ENCODE measurements at places on chromosomes 5 and 9.
A peak's percentile ranks its signal among the peaks of the same experiment; 100 is the strongest.

DNA sequence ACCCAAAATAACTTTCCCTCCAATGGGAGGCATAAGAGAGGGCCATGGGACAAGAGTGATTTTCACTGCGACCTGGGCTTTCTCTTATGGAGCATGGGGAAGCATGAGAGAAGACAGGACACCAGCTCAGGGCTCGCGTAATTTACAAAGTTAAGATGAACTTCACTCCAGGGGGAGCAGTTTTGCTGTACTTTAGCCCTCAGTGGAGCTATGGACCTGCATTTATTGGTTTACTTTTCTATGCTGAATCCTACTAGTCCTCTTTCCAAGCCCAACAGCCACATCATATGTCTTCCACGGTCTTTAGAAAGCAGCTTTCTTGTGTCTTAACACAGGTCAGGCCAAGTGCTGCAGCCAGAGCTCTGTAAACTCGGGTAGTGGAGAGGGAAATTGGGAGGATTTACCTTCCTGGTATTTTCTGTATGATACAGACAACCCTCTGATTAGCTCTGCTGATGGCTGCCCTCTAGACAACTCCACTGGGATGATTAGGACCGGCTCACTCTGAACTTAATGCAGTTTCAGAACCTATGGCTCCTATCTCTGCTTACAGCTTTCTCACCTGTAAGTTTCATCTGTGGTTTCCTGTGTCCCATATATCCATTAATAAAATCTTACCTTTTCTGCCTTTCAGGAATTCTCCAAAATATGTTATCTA is 581.0 kb upstream of the RORB start:
- no peak for DNase-seq

GRCh38 chr5:134005417-134006061 is 764 bp upstream of the VDAC1 start:
- DNase-seq = no peak

DNA sequence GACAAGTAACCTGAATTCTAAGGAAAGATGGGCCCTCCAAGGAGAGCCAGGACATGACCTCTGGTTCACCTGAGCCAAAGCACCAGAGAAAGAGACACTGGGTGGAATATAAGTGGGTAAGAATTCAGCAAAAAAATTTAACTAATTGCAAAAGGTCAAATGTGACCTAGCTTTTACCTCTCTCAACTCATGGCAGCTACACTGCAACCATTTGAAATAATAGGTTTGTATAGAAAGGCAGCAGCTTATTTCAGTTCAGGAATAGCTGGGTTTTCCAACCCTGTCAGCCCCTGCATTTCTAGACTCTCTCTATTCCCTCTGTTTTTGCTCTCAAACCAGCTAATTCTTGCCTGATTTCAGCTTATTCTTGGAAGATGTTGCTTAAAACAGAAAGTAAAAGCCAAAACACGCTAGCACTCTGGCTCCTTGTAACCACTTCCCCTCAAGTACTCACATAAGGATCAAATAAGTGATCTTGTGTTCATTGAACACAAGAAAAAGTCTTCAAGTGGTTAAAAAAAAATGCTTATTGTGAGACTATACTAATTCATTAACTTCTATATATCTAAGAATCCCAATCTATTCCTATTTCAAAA is 101.1 kb upstream of the NR4A3 start:
- no peak for DNase-seq

GRCh38 chr5:3347741-3348140 is 247.9 kb upstream of the IRX1 start:
- no peak for DNase-seq

DNA sequence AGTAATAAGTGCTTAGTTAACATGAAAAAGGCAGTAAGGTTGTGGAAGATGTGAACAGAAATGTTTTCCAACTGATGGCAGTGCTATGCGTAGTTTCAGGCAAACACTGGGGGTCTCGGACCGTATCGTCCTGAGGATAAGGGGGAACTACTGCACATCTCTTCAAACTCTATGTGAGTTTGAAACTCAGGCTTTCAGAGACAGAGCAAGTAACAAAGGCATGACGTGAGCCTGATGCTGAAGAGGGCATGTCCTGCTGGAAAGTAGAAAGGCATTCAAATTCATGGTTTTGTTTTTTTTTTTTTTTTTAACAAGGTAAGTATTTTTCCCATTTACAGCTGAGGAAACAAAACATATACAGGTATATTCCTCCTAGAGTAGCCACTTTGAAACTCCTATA is 59.9 kb downstream of the TRIM36 start:
- no peak for DNase-seq

DNA sequence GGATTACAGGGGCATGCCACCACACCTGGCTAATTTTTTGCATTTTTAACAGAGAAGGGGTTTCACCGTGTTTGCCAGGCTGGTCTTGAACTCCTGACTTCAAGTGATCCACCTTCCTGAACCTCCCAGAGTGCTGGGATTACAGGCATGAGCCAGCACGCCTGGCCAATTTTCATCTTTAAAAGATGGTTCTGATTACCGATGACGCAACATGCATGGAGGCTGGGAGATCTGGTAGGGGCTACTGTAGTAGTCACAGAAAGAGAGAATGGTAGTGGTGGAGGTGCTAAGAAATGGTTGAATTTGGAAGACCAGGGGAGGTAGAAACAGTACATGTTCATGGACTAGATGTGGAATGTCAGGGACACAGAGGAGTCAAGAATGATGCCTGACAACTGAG is 22.4 kb upstream of the RETREG1 start:
- no peak for DNase-seq

DNA sequence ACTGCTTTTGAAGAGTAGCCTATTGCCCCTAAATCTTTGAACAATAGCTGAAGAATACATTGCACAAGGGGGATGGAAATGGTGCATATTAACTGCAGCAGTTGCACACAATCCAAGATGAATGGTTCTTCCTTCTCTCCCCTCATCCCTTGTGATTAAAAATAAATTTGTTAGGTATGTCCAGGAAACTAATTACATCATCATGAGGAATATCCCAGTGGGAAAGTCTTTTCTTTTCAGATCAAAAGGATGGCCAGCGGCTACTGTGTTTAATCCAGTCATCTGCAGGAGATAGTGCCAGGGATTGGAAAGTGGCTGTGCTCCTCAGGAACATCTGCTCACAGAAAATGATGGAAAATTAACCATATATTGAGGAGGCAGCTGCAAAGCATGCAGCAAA is 508.4 kb upstream of the SEMA6A start:
- no peak for DNase-seq

GRCh38 chr5:131230406-131230805 is 33.4 kb upstream of the CDC42SE2 start:
- DNase-seq = no peak

DNA sequence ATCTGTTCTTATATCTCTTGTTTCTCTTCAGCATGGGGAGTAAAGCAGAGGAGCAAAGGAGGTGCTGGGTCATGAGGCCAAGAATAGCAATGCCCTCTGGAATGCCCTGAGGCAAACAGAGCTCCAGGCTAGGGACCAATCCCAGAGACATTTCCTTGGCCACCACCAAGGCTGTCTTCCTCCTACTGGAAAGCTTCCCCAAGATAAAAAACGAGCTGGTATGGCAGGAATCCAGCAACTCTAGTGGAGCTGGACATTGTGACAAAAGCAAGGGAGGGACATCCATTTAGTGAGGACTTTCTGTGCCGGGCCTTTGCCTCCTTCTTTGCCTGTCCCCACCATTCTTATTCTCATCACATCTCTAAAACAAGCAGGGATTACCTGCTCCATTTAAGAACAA is 161.6 kb downstream of the ASTN2 start:
- no peak for DNase-seq

GRCh38 chr5:80034559-80034958 is 589 bp upstream of the THBS4 start:
- no peak for DNase-seq

GRCh38 chr5:56169281-56169680 is 63.8 kb downstream of the ANKRD55 start:
- DNase-seq = no peak

DNA sequence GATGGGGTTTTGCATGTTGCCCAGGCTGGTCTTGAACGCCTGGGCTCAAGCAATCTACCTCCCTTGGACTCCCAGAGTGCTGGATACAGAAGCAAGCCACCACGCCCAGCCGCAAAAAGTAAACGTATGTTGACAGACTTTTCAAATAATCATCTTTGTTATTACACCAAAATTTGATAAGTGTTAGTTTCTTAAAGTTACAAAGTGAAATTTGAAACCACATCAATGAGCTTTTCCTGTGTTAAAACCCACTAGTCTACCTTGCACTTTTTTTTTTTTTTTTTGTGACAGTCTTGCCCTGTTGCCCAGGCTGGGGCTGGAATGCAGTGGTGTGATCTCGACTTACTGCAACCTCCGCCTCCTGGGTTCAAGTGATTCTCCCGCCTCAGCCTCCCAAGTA is 29.9 kb downstream of the SPACA9 start:
- no peak for DNase-seq

- no peak for DNase-seq
Measured at GRCh38 chr9:98214811-98215210, 22.4 kb upstream of the CORO2A start.

GRCh38 chr5:108024986-108025385 is 354.2 kb upstream of the EFNA5 start:
- no peak for DNase-seq

- no peak for DNase-seq
Measured at GRCh38 chr5:97420646-97421045, 237.6 kb upstream of the RIOK2 start.

DNA sequence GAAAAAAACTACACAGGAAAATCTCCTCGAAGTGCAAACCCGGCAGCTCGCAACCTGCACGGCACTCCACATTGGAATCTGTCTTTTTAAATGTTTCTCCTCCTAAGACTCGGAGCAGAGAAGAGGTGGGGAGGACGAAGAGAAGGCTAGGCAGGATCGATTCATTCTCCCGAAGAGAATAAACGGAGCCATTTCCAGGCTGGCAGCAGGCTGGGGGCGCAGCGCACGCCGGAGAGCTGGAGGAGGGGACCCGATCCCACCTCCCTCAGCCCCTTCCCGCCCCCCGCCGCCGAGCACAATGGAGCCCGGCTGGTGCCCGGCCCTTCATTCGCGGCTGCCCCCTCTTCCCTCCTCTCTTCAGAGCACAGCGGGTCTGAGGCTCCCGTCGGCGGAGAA is 628 bp downstream of the HOMER1 start:
- DNase-seq = no peak

DNA sequence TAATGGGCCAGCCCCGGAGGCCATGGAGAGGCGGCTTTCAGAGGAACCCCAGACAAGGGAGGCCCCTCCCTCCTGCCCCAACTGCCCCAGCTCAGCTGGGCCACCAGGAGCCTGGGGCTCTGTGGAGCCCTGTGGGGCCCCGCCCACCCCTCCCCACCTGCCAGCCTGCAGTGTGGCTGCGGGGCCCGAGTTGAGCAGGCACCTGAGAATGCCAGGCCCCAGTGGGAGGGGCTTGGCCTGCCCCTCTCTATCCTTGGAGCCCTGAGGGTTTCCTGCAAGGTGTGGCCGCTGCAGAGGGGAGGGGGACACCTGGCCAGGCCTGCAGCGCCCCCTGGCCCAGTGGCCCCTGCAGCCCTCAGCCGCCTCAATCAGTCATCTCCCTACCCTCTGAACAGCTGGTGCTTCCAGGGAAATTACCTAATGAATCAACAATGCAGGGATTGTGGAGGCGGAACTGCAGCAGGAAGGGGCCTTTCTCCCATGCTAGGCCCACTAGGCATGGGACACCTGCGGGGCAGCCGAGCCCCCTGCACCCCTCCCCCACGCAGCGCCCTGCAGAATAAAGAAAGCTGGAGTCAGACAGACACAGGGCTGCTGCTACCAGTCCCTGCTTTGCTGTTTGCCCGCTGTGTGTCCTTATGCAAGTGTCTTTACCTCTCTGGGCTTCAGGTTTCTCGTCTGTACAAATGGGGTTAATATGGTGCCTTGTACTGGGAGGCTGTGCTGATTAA is 48.0 kb downstream of the LMX1B start:
- no peak for DNase-seq

GRCh38 chr5:59506285-59506877 is 387.1 kb downstream of the PDE4D start:
- DNase-seq = peak; percentile 31
